Fibroblast of the aortic adventitia (primary cell): ENCODE measurements at places on chromosomes 7 and 10. TPM values are rescaled to one million over a fixed set of nuclear protein-coding genes. Genes with fewer than 3 reads are reported as not detected.

The GRID1 gene
- not detected in 2 replicates for total RNA-seq

The NUDT5 gene
- 28.5 and 63.9 TPM in 2 replicates for total RNA-seq

The EPDR1 gene
- 27.8 and 47.9 TPM in 2 replicates for total RNA-seq

The COL17A1 gene
- total RNA-seq, result 2.0 and 2.3 TPM in 2 replicates

The ZNF37A gene
- 6.0 and 16.2 TPM in 2 replicates for total RNA-seq

The KLHL7 gene
- total RNA-seq, result 28.5 and 152 TPM in 2 replicates

The SP8 gene
- total RNA-seq, result not detected in 2 replicates

The KNDC1 gene
- total RNA-seq, result under 0.01 and 0.41 TPM in 2 replicates

The HERPUD2 gene
- 11.4 and 26.5 TPM in 2 replicates for total RNA-seq

The ACSM6 gene
- not detected in 2 replicates for total RNA-seq

The SLC16A9 gene
- total RNA-seq, result 0.25 and 1.5 TPM in 2 replicates

The ZNF804B gene
- total RNA-seq, result not detected in 2 replicates

The CUBN gene
- total RNA-seq, result 3.4 and 4.2 TPM in 2 replicates

The ADARB2 gene
- not detected in 2 replicates for total RNA-seq

The GRM3 gene
- total RNA-seq, result not detected in 2 replicates

The SLC26A5 gene
- total RNA-seq, result not detected in 2 replicates

The LIPN gene
- total RNA-seq, result not detected in 2 replicates

The CFAP46 gene
- 0.09 and 1.5 TPM in 2 replicates for total RNA-seq

The ABCB1 gene
- total RNA-seq, result 0.08 and 0.36 TPM in 2 replicates

The ACTL6B gene
- total RNA-seq, result not detected in 2 replicates

The DPY19L1 gene
- total RNA-seq, result 20.2 and 55.2 TPM in 2 replicates

The MCM10 gene
- total RNA-seq, result 19.5 TPM in 1 of 2 replicates, not detected in the other

The SPRN gene
- 0.18 and 0.82 TPM in 2 replicates for total RNA-seq

The KCNMA1 gene
- 40.1 and 106 TPM in 2 replicates for total RNA-seq

The C10orf105 gene
- under 0.01 TPM in 1 of 2 replicates, not detected in the other for total RNA-seq

The CACNB2 gene
- 0.82 and 2.1 TPM in 2 replicates for total RNA-seq

The ZNF775 gene
- 2.8 and 4.4 TPM in 2 replicates for total RNA-seq

The AKR1C8 gene
- not detected in 2 replicates for total RNA-seq

The TCF7L2 gene
- total RNA-seq, result 8.8 and 14.8 TPM in 2 replicates

The ETV1 gene
- total RNA-seq, result 5.8 and 75.7 TPM in 2 replicates

The SPDYE11 gene
- total RNA-seq, result 0.08 TPM in 1 of 2 replicates, not detected in the other

The ITGB8 gene
- total RNA-seq, result 17.7 and 79.2 TPM in 2 replicates

The MMRN2 gene
- total RNA-seq, result 5.1 and 5.4 TPM in 2 replicates

The OR2A5 gene
- total RNA-seq, result not detected in 2 replicates

The RTKN2 gene
- 0.16 and 11.9 TPM in 2 replicates for total RNA-seq

The GIMAP8 gene
- 0.09 and 0.16 TPM in 2 replicates for total RNA-seq

The COX15 gene
- 36.1 and 44.2 TPM in 2 replicates for total RNA-seq

The LIPM gene
- total RNA-seq, result 0.82 TPM in 1 of 2 replicates, not detected in the other

The ABCC2 gene
- total RNA-seq, result 0.98 and 1.4 TPM in 2 replicates

The FAM131B gene
- total RNA-seq, result 3.2 and 4.0 TPM in 2 replicates
